ENCODE measurements at places on chromosomes 12 and 14.

GRCh38 chr12:52679875-52680274 lies 332 bp downstream of the KRT1 start:
- no peak for DNase-seq

DNA sequence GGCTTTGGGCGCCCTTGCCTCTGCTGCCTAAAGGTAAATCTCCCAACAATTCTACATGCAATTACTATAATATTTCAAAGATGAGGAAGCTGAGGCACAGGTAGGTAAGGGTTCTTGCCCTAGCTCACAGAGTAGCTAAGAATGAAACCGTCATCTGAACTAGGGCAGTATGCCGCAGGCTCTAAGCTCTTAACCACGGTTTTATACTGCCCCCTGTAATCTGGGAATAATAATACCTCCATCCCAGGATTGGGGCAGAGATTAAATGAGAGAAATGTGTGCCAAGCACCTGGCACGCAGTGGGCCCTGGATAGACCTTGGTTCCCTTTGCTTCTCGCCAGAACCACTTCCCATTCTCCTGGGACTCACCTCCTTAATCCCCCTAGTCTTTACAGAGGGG lies 1.5 kb upstream of the HRK start:
- no peak for DNase-seq

- DNase-seq, result no peak
Measured at GRCh38 chr14:103186241-103186822, 63.1 kb downstream of the TNFAIP2 start.

DNA sequence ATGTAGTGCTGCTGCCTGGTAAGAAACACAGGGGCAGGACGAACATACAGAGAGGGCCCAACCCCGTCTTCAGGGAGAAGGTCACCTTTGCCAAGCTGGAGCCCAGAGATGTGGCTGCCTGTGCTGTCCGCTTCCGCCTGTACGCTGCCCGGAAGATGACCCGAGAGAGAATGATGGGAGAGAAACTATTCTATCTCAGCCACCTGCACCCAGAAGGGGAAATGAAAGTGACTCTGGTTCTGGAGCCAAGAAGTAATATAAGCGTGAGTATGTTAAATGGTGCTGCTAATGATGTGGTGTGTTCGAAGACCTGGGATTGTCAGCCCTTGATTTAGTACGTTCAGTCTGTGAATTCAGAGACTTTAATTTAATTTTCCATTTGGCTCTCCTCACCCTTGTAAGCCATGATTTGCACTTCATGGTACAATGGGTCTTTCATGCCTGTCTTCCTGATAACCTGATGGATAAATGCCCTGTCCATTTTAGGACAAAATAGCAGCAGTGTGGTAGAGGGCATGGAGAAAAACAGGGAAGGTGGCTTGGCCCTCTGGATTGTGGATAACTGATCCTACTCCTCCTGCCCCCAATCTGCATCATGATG lies 318.9 kb downstream of the SNAPC1 start:
- DNase-seq, result no peak

- DNase-seq, result no peak
Measured at GRCh38 chr12:6688543-6688998, 604 bp downstream of the ZNF384 start.
